Hair follicular keratinocyte (primary cell): ENCODE measurements at places on chromosomes 7 and 10. TPM values are rescaled to one million over a fixed set of nuclear protein-coding genes. Genes with fewer than 3 reads are reported as not detected.

The NSUN5 gene
- total RNA-seq, result 60.9 and 65.0 TPM in 2 replicates

The TMEM178B gene
- total RNA-seq, result under 0.01 TPM in 1 of 2 replicates, not detected in the other

The IQUB gene
- total RNA-seq, result not detected in 2 replicates

The CYP3A5 gene
- 0.53 and 2.3 TPM in 2 replicates for total RNA-seq

The ZNF487 gene
- 2.5 and 3.3 TPM in 2 replicates for total RNA-seq

The AQP1 gene
- total RNA-seq, result not detected in 2 replicates

The CNTNAP2 gene
- total RNA-seq, result 0.08 and 0.53 TPM in 2 replicates

The RELN gene
- total RNA-seq, result not detected in 2 replicates

The ADARB2 gene
- total RNA-seq, result not detected in 2 replicates

The TMEM229A gene
- total RNA-seq, result not detected in 2 replicates

The ATP5MK gene
- 308 and 395 TPM in 2 replicates for total RNA-seq

The ZNF716 gene
- total RNA-seq, result not detected in 2 replicates

The NUDT13 gene
- 0.91 and 2.5 TPM in 2 replicates for total RNA-seq

The SCART1 gene
- total RNA-seq, result 0.30 and 0.31 TPM in 2 replicates

The LRRTM3 gene
- total RNA-seq, result not detected in 2 replicates

The GPC2 gene
- total RNA-seq, result 0.30 and 1.1 TPM in 2 replicates

The ZNF365 gene
- total RNA-seq, result 1.5 and 2.8 TPM in 2 replicates

The ATG9B gene
- total RNA-seq, result 0.04 and 0.08 TPM in 2 replicates

The ING3 gene
- 3.6 and 9.4 TPM in 2 replicates for total RNA-seq

The C7orf25 gene
- 4.8 and 8.4 TPM in 2 replicates for total RNA-seq
